ENCODE measurements at places on chromosomes 3 and 15.

DNA sequence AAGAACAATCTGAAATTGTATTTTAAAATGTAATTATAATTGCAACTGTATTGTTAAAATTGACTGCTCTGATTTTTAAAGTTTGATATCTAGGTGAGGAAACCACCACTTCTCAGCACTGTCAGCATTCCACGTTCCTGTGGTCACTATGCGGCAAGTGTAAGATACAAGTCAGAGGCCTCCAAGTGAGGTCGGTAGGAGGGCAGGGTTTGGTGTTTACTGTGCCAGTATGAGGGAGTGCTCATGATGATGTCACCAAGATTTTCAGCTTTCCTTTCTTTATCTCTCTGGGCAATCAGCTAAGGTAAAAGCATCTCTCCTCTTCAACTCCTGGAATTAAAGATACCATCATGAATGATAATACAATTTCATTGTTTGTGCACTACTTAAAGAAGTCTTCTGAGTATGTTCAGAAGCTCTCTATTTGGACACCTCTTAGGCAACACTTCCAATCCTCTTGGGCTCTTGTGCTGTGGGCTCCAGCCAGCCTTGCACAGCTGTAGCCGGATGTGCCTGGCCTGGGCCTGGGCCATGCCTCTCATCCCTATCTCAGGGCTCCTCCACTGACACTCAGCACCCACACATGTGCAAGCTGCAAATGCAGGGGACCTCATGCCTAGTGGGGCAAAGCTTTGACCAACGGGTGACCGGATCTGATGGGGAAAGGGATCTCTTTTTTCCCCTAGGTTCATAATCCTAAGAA lies 42.9 kb downstream of the CCR3 start:
- no peak for DNase-seq

GRCh38 chr3:9452417-9452816 lies 55.0 kb downstream of the SETD5 start:
- DNase-seq: no peak

GRCh38 chr3:13480340-13481318 lies 523 bp downstream of the HDAC11 start:
- peak; percentile 77 for DNase-seq

- no peak for DNase-seq
These were observed 60.6 kb downstream of the CHSY1 start for GRCh38 chr15:101191242-101191641.

DNA sequence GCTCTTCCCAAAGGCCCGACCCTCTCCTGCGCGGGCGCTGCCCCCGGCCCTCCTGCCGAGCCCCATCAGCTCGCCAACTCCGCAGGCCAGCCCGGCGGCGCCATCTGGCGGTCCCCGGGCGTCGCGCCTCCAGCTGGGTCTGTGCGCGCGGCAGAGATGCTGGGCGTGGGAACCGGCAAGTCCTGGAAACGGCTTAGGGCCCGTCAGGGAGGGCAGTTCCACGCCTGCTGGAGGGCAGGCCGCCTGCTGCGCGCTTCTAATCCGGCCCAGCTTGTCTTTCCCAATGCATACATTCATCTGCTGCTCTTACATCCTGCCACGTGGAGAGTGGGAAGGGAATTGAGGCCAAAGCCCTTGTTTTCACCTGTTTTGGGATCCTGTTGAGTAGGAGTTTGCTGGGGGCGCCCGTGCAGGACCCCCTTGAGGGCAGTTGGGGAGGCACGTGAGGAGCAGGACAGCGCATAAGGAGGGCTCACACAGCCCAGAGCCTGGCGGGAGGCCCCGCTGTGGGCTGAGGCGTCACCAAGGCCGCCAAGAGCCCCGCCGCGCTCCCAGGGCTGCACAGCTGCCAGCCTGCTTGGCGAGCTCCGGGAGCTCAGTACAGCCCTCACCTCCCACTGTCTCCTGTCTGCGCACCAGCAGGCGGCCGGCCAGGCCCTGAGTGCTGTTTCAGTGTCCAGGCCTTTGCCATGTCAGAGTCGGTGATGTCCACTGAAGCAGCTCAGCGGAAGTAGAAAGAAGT lies 165.6 kb downstream of the NSMCE3 start:
- DNase-seq: peak; percentile 90

- no peak for DNase-seq
These were observed 550.5 kb upstream of the AGTR1 start for GRCh38 chr3:148146947-148147826.

GRCh38 chr15:39327005-39327730 lies 253.7 kb upstream of the THBS1 start:
- DNase-seq: no peak

GRCh38 chr3:18556001-18556408 lies 130.9 kb upstream of the SATB1 start:
- no peak for DNase-seq

Measured in posterior vena cava (tissue), 2 donors.